Stomach (tissue), 19 donors: ENCODE measurements at places on chromosomes 5 and 9.

DNA sequence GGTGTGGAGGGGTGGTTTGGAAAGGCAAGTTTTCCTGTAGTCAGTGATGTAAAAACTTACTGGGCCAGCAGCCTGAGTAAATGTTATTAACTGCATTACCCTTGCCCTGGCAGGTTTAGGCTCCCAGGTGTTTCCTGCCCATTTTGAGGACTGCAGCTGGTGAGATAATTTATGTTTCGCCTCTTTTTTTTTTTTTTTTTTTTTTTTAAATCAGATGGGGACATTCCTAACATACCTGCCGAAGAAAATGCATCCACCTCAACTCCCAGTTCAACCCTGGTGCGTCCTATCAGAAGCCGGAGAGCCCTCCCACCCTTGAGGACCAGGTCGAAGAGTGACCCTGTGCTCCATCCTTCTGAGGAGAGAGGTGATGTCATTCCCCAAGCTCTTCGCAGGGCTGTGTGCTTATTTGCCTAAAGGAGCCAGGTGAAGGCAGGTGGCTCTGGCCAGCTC lies 60.6 kb downstream of the ENTREP1 start:
- peak; percentile 63 for DNase-seq

DNA sequence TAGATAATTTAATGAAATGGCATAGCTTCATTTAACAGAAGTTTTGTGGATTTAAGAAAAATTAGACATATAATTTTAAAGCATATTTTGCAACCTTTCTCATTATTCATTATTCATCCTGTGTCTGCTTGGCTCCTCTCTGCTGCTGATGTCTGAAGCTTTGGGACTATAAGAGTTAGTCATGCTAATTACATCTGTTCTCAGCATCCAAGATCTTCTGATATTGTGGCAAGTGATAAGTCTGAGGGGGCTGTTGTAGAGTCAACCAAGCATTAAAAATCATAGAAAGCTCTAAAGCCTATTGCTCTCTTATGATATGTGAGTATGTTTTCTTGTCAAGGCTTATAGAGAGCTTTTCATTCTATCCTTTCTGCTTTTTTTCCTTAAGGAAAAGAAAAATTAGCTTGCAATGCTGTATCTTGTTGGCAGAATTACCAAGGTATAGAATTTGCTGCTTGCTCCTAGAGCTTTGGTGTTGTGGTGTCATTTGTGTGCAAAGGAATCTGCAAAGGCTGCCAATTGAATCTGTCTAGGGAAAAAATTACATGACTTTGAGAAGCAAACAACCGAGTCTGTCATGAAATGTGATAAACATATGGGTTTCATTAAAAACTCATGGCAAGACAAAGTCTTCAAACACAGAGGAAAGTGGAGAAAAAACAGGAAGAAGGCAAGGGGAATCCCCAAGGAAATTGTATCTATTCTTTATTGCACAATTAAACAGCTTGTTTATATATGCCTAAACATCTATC lies 156.1 kb upstream of the DAB2 start:
- no peak for DNase-seq

DNA sequence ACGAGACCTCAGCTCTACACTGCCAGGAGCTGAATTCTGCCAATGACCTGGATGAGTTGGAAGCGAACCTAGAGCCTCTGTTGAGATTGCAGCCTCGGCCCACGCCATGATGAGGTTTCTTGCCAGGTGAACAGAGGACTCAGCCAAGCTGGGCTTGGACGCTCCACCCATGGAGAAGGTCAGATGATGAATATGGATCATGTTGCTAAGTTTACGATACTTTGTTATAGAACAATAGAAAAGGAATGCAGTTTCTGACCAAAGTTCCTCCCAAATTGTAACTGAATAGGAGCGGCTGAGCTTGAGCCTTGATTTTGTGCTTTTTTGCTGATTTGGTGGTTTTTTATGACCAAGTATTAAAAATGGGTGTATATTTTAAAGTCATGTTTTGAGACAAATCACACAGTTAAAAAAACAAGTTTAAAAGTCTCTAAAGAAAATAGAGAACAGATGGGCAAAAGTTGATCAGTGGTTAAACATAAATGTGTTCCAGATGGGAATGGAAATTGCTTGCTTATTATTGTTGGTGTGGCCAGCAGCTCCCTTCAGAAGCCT lies 32.9 kb downstream of the ROPN1L start:
- DNase-seq, result no peak

DNA sequence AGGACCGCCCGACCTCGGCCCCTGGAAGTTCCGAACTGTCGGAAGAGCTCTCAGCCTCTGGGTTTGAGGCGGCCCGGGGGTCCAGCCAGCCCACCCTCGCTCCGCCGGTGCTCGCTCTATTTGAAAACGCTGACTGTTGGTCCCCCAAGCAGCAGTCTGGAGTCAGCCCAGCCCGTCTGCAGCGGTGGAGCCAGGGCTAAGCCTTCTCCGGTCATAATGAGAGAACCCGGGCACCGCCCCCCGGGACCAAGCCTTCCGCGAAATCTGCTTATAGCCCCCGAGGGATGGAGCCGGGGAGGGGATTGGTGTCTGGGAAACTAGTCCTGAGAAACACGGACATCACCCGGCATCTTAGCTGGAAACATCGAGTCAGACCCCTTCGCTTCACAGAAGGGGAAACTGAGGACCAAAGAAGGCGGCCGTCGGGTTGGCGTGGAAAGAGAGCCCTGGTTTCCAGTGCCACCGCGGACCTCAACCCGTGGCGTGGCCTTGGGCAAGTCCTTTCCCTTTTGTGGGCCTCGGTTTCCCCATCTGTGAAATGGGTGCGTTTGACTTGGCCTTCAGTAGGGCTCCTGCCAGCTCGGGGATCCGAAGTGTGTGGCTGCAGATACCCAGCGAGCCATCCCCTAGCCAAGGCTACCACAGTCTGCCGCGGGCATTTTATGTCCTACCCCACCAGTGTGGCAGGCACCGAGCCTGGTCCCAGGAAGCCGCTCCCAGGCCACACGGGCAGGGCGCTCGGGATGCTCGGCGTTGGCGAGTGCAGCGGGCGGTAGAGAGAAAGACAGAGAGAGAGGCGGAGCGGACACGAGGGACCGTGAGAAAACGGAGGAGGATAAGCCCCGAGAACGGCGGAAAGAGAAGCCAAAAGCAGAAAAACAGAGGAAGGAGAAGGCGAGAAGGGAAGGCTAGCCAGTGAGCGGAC lies 857 bp downstream of the ADAM19 start:
- peak; percentile 61 for DNase-seq

- peak; percentile 61 for DNase-seq
Observed at GRCh38 chr5:127028822-127029457, 1.4 kb downstream of the MARCHF3 start.

GRCh38 chr9:83714329-83714728 lies 6.6 kb upstream of the UBQLN1 start:
- no peak for DNase-seq

DNA sequence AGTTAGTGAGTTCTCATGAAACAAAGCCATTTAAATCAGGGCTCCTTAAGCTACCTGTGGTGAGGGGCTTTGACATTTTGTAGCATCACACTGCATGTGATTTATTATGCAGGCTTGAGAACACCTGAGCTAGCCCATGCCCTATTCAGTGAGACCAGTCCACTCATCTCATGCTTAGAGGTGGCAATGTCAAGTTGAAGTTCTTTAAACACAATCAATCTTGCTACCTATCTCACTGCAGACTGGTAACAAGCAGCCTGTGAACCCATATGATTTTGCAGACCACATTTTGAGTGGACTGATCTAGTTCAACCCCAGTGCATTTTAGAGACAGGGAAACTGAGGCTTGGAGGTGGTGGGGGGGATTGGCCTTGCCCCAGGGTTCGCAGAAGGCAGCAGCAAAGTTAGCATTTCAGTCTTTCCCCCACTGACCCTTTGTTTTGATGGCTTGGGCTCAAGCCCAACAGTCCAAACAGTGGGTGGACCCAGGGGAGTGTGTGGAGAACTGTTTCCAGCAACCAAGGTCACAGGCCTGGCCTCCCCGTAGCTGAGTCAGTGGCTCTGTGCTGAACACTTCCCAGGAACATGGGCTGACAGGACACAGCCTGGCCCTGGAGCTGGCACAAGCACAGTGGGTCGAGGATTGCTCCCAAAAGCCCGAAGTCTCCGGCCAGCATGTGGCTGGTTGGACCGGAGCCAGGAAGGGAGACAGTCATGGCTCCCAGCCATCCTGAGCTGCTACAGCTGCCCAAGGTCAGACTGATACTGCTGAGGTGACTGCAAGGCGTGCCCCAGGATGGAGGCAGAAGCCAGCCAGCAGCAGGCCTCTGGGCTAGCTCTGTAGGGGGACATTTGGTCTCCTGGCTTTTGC lies 95.3 kb downstream of the RGS3 start:
- peak; percentile 87 for DNase-seq

DNA sequence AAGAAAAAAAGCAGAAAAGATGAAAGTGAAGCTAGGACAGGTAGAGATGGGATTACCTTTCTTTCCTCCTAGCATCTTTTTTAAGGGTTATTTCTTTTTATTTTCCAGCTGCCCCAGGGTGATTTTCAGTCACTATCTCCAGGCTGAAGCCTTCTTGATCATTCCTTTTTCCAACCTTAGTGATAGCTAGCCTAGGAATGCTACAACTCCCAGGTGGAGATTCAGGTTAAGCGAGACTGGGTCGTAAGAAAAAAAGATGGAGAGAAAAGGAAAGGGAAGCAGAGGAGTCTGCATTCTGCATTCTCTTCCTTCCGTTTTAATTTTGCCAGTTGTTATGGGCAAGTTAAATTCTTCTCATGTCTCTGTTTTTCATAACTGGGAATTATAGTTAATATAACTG lies 36.7 kb upstream of the RIC1 start:
- DNase-seq, result no peak

DNA sequence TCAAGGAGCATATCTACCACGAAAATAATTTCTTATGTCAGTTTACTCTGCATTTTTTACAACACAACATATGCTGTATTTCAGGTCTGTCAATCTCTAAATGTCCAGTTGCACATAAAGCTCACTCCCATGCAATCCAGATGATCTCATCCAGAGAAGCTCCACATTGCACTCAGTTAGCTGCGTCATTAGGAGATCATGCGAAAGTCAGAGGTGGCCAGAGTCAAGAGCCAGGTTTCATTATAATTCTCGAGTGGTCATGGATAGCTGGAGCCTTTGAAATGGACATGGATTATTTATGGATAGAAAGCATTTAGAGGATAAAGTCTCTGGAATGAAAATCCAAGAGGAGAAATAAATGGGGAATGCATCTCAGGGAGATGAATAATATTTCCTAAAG lies 232.3 kb downstream of the GAS1 start:
- peak; percentile 73 for DNase-seq

GRCh38 chr5:115455301-115455707 lies 89.3 kb downstream of the FEM1C start:
- no peak for DNase-seq

DNA sequence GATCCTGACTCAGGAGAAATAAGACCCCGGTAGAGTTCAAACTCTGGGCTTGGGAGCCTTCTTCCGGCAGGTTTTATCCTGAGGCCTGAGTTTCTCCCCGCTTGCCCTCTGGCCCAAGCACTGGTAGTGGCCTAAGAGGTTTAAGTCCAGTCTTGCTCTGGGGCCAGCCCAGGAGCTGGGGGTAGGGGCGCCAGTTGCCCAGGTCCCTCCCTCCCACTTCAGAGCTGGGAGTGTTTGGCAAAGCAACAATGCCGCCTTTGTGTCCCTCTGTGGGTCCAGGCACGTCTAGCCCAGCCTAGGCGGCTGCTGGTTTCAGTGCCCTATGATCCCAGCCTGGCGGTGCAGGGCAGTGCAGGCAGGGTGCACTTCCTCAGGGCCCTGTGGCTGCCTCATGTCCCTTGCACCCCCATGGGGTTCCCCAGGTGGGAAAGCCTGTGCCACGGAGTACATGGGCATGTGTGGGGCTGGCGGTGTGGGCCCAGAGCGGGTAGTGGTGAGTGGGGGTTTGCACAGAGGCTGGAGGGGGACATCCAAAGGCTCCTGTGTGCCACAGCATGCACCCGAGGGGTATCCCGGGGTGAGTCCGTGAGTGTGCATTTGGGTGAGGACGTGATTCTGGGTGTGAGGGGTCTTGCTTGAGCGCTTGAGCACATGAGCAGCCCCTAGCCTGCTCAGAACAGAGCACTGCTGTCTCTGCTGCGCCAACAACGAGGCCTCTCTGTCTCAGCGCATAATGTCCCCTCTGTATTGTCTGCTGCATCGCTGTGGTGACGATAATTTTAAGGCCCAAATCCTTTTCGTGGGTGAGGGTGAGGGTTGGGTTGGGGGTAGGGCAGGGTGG lies 61.7 kb upstream of the PSD2 start:
- DNase-seq, result peak; percentile 88

GRCh38 chr5:53878015-53878414 lies 317.6 kb downstream of the NDUFS4 start:
- no peak for DNase-seq

DNA sequence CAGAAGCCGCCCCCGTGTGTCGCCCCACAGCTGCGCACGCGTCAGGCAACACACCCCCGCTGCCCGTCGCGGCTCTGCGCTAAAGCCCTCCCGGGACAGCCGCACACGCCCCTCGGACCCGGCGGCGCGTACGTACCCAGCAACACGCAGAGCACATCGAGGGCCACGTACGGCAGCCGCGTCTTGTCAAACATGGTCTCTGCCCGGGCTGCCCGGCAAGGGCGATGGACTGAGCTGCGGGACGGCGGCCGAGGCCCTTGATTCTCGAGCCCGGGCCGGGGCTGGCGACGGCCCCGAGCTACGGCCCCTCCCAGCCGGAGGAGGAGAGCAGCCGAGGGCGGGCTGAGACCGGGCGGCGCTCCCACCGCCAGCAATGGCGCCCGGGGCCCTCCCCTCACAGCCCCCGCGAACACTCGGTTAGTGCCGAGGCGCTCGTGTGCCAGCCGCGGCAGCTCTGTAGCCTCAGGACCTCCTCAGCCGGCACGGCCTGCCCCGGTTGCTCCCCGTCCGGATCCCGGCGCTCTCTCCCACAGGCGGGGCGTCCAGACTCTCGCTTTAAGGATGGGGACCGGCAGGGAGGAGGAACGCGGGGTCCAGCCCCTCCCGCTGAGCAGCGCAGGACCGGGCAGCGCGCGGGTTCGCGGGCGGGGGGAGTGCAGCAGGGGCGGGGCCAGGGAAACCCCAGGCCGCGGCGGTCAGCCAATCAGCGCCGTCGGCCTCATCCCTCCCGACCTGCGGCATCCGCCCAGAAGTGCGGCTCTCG lies at the start of gene PLPP1:
PLPP1 (minus strand) TSS at position 529 of the 763 bp plus-strand sequence; CDS start at position 194, 335 bp downstream.
- peak; percentile 97 for DNase-seq

- DNase-seq, result peak; percentile 59
Observed at GRCh38 chr9:91945277-91946085, 4.5 kb downstream of the ROR2 start.

DNA sequence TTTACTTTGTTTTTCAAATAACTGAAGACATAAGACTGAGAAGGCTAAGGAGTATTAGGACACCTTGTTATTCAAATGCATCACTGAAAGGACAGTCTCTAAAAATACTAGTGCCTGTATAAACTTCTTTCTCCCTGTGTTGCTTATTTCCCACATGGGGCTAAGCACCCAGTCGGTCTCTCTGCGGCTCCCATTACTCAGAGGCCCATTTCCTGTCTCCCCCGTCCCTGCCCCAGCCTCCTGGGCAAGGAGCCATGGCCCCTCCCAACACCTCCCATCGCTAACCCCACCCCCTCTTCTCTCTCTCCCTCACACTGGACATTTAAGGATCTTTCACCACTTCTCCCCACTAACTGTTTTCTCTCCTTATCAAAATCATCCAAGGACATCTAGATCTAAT lies 81.9 kb downstream of the EBF1 start:
- no peak for DNase-seq
